Caudate nucleus (tissue), 63 donors: ENCODE measurements at places on chromosomes 2 and 18.

- DNase-seq, result no peak
These were observed 87.2 kb upstream of the POU3F3 start for GRCh38 chr2:104766683-104767082.

GRCh38 chr2:54936766-54937165, 113.5 kb downstream of the RTN4 start:
- DNase-seq, result no peak

DNA sequence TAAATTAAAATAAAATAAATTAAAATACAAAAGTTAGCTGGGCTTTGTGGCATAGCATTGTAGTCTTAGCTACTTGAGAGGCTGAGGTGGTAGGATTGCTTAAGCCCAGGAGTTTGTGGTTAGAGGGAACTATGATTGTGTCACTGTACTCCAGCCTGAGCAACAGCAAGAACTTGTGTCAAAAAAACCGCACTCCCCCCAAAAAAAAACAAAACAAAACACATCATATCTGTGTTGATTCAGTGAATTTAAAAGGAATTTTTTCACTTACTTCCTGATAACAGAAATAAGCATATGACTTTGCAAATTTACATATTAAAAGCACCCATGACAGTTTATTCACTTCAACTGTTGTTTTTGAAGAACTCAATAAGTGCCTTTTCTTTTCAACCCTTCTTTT, 68.1 kb upstream of the PELI1 start:
- DNase-seq, result no peak

GRCh38 chr18:76052227-76052595, 442.8 kb downstream of the ZNF516 start:
- DNase-seq, result no peak

DNA sequence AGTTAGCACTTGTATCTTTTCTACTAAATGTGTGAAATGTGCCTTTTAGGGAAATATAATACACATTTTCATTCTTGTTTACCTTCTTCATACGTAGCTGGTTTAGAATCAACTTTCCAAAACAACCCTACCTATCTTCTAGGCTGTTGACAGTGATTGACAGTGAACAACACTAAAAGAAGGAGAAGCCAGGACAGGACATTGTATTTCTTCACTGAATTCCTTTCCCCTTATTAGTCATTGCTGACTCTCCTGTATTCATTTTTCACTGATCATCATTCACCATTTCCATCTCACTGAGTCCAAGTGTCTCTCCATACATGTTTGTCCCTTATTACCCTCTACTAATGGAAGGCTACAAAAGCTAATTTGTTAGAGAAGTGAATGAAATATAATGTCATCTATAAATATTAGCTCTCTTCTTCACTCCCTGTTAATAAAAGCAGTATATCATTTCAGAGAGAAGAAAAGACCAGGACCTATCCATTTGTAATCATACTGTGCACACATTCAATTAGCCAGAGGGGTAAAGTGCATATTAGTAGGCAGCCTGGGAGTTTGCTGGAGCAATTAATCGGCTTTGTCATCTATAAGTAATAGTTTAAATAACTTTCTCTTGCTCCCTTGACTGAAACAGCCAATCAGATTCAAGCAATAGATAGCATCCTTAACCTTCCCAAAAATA, 192.5 kb upstream of the FOSL2 start:
- no peak for DNase-seq

- no peak for DNase-seq
These were observed 7.5 kb downstream of the COPS8 start for GRCh38 chr2:237092920-237093781.

DNA sequence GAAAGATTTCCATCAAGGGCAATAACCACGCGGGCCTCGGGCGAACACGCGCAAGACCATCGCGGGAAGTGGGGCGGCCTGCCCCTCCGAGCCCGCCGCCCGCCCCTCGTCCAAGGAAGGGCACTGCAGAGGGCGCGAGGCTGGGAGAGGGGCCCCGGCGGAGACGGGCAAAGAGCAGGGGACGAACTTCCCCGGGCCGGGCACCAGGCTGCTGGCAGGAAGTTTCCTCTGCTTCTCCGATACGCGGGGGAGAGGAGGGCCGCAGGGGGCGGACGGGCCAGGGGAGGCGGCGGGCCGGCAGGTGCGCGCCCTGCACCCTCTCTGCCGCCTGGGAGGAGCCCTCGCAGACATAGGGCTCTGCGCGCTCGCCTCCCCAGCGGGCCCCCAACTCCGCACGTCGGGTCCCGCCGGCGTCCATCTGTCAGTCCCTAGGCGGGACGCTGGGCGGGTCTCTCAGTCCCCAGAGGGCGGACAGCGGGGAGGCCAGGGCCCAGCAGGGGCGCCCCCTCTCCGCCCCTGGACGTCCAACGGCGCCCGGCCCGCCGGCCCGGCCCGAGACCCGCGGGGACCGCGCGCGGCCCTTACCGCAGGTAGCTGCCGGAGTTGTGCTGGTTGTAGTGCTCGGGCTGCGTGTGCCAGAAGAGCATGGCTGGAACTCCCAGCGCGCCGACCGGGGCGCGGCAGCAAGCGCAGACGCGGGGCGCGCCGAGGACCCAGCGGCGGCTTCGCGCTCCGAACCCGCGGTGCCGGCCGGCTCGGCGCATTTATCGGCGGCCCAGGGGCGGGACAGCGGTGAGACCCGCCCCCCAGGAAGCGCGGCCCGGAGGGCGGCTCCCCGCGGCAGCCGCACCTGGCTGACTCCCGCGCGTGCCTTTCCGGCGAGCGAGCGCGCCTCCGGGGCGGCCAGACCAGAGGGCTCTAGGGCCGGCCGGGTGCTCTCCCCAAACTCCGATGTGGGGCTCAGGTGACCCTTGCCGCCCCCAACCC, at the start of gene TFCP2L1:
Gene TFCP2L1 (minus strand): TSS at position 740 of the 987 bp plus-strand sequence. CDS start 93 bp downstream, at position 647.
- no peak for DNase-seq

DNA sequence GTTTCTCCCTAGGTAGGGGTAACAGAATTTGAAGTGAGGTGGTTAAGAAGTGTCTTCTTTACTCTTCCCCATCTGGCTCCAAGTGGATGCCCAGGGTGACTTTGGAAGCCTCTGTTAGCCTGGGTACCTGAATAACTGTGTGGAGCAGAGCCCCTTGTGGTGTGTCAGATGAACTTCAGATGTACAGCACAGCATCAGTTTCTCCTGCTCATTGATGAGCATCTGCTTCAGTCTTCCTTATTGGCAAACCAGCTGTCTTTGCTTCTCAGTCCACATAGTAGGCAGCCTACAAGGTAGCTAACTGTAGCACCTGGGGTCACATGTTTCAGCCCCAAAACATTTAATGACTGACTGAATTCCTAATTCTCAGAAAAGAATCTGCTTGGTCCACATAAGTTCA, 56.2 kb upstream of the ATP8B1 start:
- no peak for DNase-seq

- DNase-seq, result no peak
These were observed 123.4 kb downstream of the MRO start for GRCh38 chr18:50696436-50696835.

GRCh38 chr2:228860601-228861285, 410.3 kb downstream of the PID1 start:
- DNase-seq, result no peak
